Endodermal cell (in vitro differentiated cells): ENCODE measurements at places on chromosomes 7 and 10. TPM values are rescaled to one million over a fixed set of nuclear protein-coding genes. Genes with fewer than 3 reads are reported as not detected.

Gene STOX1
- 5.2 and 5.4 TPM in 2 replicates for total RNA-seq

Gene ESYT2
- total RNA-seq, result 31.8 and 36.9 TPM in 2 replicates

GRCh38 chr7:23405240-23405618 lies 65.1 kb downstream of the IGF2BP3 start:
- H3K4me1 ChIP-seq, result no peaks in the 10 kb centered on the region
- no peak overlapping the region for H3K4me3 ChIP-seq
- no peaks in the 10 kb centered on the region for H3K27me3 ChIP-seq
- H3K36me3 ChIP-seq, result peaks cover 86% of the 10 kb centered on the region

Gene CPXM2
- total RNA-seq, result 1.4 TPM in 2 replicates

Gene MTURN
- total RNA-seq, result 12.1 to 16.9 TPM (median 13.0 TPM) in 3 replicates

- no peak overlapping the region for H3K27ac ChIP-seq
- no peaks in the 10 kb centered on the region for H3K36me3 ChIP-seq
- no peak overlapping the region for H3K4me3 ChIP-seq
Measured at GRCh38 chr7:142478479-142479220, 220.8 kb upstream of the PRSS58 start.

Gene NET1
- 47.3 and 50.3 TPM in 2 replicates for total RNA-seq

DNA sequence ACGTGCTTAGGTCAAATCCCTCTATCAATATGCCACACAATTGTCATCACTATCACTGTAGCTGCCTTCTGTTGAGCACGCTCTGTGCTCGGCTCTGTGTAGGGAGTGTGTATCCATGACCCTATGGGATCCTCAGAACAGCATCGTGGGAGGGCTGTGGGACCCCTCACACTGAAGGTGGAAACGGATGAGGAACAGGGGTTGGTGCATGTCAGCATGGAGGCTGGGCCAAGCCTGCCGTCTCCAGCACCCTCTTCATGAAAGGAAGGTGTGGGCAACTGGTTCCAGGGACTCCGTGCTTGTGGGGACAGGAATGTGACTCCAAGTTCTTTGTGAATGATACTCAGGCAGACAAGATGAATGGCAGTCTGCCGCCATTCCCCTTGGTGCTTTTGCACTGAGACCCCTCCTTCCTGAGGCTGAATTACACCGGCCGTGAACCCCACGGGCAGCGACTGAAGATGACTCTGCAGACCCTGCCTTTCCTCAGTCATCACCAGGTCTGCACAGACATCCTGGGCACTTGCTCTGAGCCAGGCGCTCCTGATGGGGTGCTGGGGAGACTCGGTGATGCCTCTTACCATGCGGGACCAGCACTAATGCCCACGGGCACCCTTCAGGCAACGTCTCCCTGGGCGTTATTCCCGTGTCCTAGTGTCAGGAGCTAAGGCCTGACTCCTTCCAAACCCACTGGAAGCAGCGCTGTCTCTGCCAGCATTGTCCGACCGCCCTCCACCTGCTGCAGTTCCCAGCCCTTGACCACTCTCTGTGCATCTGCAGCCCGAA lies 495.2 kb downstream of the TCERG1L start:
- H3K27me3 ChIP-seq, result no peaks in the 10 kb centered on the region
- no peaks in the 10 kb centered on the region for H3K36me3 ChIP-seq
- no peaks in the 10 kb centered on the region for H3K4me1 ChIP-seq
- peak overlapping the region; percentile 17 for H3K27ac ChIP-seq

DNA sequence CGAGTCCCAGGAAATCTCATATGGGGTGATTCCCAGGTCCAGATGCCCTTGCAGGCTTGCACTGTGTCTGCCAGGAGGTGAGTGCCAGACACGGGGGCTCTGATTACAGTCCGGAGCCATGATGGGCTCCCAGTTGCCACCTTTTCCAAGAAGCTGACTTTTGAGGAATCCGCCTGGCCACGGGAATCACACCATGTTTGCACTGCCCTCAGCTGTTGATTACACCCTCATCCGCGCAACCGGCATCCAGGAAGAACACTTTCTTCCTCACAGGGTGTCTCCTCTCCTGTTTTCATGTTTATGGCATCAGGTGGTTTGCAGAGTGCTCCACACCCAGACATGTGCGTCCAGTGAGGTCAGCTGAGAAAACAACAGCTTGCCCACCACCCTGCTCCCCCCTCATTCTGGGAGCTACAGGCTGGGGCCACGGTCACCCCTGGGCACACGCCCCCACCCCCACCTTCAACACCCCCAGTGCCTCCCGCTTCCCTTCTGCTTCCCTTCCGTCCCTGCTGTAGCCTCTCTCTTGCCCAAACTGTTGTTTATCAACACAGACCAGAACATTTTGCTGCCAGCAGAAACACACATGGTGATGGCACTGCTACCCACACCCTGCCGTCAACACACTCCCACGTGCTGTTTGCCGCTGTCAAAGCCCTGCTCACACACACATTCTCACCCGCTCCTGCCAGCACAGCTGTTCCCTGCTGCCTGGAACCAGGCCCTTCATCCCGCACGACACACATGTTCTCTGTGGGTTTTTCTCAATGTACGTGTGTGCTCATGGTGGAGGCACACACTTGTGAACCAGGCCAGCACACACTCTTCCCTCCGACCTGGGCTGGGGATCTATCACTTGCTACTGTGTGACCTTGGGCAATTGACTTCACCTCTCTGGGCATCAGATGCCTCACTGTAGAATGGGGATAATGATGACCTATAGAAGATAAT lies 35.8 kb downstream of the DDIT4 start:
- H3K27me3 ChIP-seq, result no peaks in the 10 kb centered on the region
- peak; percentile 63 for DNase-seq
- H3K4me3 ChIP-seq, result no peak overlapping the region
- no peak overlapping the region for H3K27ac ChIP-seq
- peaks cover 2% of the 10 kb centered on the region for H3K4me1 ChIP-seq
- H3K36me3 ChIP-seq, result no peaks in the 10 kb centered on the region

DNA sequence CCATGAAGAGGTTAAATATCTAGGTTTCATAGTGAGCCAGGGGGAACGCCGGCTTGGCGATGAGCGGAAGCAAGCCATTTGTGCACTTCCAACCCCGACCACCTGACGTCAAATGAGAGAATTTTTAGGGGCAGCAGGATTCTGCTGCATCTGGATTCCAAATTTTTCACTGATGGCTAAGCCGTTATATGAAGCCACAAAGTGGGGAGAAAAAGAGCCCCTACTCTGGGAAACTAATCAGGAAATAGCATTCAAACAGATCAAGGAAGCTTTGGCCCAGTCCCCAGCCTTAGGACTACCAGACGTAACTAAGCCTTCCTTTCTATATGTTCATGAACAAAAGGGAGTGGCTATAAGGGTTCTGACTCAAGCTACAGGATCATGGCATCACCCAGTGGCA lies 12.9 kb upstream of the ADCK2 start:
- DNase-seq, result no peak
- no peaks in the 10 kb centered on the region for H3K36me3 ChIP-seq
- no peak overlapping the region for H3K27ac ChIP-seq
- H3K4me3 ChIP-seq, result no peak overlapping the region
- no peaks in the 10 kb centered on the region for H3K27me3 ChIP-seq

DNA sequence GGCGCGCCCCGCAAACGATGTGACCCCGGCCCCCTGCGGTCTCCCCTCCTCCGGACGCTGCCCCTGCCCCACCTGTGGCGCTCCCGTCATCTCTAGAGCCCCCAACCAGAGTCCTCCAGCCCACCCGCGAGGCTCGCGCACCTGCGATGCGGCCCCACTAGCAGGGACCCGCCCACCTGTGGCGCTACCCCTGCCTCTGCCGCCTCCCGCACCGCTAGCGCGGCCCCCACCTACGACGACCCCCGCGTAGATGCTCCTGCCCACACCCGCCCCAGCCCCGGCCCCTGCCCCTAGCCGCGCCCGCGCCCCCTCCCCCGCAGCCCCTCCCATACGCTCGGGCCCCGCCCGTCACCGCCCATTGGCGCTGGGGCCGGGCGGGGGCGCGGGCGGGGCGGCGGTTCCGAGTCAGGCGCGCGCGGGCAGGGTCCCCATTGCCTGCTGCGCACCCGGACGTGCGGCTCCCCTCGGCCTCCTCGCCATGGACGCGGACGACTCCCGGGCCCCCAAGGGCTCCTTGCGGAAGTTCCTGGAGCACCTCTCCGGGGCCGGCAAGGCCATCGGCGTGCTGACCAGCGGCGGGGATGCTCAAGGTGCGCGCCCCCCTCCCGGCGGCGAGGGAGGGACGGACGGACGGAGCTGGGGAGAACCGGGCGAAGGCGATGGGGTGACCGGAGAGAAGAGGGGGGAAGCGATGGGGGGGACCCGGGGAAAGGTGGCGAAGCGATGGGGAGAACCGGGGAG lies at the start of gene PFKP:
Gene PFKP (plus strand): TSS at position 431 of the 741 bp plus-strand sequence. CDS start 48 bp downstream, at position 479.
- no peak within 1 kb of the TSS for H3K27ac ChIP-seq
- H3K36me3 ChIP-seq, result no peaks in the 10 kb centered on the region
- peak within 1 kb of the TSS; percentile 81 for H3K4me3 ChIP-seq
- H3K27me3 ChIP-seq, result peaks cover 35% of the 10 kb centered on the region
- peak; percentile 77 for DNase-seq

GRCh38 chr10:132406181-132406580 lies 9.2 kb downstream of the PWWP2B start:
- H3K4me3 ChIP-seq, result no peak overlapping the region
- no peaks in the 10 kb centered on the region for H3K4me1 ChIP-seq
- H3K27me3 ChIP-seq, result no peaks in the 10 kb centered on the region

DNA sequence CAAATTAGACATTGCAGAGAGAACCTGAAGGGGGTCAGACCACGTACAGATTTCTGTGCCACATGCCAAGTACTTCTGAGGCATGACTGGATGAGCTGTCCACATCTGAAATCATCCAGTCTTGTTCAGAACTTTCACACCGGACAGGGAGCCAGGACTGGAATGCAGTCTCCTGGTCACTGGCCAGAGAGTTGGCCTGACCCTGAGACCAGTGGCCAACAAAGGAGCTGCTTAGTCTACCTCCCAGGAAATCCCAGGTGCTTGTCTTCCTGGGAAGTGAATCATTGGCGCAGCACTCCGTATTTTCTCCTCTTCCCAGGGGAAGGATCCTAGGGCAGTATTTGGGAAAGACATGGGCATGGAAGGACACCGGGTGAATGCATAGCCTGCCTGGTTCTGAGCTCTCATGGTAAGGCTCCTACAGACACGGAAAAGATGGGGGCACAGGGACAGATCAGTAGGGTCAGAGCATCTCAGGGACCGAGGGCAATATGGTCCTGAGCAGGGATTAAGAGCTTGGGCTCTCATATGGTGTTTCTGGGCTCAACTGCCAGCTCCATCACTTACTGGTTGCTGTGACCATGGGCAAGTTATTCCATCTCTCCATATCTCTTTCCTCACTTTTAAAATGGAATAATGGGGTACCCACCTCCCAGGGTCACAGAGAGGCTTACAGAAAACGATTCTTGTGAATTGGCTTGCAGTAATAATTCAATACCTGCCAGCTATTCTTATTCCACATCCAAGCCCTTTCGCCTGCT lies 1.3 kb upstream of the SCD start:
- no peaks in the 10 kb centered on the region for H3K27me3 ChIP-seq
- H3K4me3 ChIP-seq, result peak overlapping the region; percentile 96
- H3K27ac ChIP-seq, result peak overlapping the region; percentile 95
- peak; percentile 71 for DNase-seq
- peaks cover 27% of the 10 kb centered on the region for H3K36me3 ChIP-seq
- H3K4me1 ChIP-seq, result peaks cover 23% of the 10 kb centered on the region

DNA sequence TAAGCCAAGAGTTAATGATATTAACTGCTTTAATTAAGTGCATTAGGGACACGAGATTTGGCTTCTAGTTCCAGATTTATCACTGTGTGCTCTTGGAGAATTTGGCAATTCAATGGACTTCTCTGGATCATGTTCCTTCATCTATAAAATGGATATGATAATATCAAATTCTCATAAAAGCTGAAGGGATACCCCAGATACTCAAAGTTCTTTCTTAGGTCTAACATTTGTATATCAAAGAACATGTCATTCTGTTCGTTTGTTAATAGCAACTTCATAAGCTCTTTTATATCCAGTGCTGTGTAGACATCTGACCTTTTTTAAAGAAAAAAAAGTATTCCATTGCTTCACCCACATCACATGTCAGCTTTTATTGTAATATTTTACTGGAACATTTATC lies 54.6 kb upstream of the HDAC9 start:
- H3K4me1 ChIP-seq, result peaks cover 6% of the 10 kb centered on the region
- no peaks in the 10 kb centered on the region for H3K36me3 ChIP-seq
- no peak overlapping the region for H3K27ac ChIP-seq
- H3K4me3 ChIP-seq, result no peak overlapping the region
- DNase-seq, result no peak

DNA sequence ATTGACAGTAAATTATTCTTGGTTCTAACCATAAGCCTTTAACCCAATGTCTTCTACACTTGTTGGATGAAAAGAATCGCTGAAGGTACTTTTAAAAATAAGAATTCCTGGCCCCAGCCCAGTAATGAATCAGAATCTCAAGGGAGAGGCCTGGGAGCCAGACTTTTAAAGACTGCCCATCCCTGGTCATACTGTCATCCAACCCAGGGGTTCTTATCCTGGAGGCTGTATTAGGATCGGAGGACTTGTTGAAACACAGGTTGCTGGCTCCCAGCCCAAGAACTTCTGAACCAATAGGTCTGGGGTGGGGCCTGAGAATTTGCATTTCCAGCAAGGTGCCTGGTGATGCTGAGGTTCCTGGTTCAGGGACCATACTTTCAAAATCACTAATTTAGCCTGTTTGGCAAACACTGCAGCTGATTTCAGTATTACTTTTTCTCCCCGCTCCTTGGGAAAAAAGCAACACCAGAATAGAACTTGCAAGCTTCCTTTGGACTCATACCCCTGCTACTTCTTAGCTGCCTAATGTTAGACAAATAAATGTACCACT lies 79.5 kb upstream of the FAM133B start:
- H3K27ac ChIP-seq, result no peak overlapping the region
- DNase-seq, result no peak
- H3K36me3 ChIP-seq, result peaks cover 31% of the 10 kb centered on the region
- no peak overlapping the region for H3K4me3 ChIP-seq
- no peaks in the 10 kb centered on the region for H3K4me1 ChIP-seq

DNA sequence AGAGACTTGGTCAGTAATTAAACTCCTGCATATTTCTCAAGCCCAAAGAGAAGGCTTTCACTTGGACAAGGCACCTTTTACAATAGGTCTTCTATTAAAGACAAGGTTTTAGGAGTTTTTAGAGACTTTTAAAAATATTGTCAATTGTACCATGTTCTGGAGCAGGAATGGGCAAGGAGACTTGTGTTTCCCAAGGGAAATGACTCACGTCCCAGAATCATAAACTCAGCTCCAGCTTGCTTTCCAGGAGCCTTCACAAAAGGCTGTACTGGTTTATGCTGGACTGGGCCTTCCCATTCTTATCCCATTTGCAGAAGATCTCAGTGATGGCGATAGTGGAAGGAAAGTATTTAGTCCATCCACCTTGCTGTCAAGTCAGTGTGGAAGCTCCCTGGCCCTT lies 7.8 kb upstream of the GLI3 start:
- no peaks in the 10 kb centered on the region for H3K4me1 ChIP-seq
- H3K27ac ChIP-seq, result no peak overlapping the region
- DNase-seq, result no peak
- H3K4me3 ChIP-seq, result no peak overlapping the region
- H3K27me3 ChIP-seq, result peaks cover 32% of the 10 kb centered on the region

DNA sequence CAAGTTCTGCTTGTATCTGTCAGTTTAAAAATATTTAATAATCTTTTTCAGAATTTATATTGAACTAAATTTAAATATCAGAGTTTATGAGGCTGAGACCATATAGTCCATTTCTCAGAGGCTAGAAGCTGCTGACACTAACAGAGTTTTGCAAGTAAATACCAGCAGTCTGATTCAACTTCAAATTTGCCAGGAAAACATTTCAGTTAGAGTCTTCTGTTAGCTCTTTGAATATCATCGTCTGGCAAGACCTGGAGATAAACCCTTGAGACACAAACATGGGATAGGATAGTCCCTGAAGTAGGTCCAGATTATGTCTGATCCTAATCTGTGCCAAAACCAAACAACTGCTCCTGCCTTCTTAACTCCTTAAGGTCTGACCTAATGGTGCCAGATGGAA lies 472.8 kb upstream of the STEAP1 start:
- H3K27me3 ChIP-seq, result no peaks in the 10 kb centered on the region
- no peaks in the 10 kb centered on the region for H3K36me3 ChIP-seq
- no peak for DNase-seq
- H3K27ac ChIP-seq, result no peak overlapping the region
- no peaks in the 10 kb centered on the region for H3K4me1 ChIP-seq
- H3K4me3 ChIP-seq, result no peak overlapping the region
